ENCODE measurements at places on chromosomes 11 and 22.

DNA sequence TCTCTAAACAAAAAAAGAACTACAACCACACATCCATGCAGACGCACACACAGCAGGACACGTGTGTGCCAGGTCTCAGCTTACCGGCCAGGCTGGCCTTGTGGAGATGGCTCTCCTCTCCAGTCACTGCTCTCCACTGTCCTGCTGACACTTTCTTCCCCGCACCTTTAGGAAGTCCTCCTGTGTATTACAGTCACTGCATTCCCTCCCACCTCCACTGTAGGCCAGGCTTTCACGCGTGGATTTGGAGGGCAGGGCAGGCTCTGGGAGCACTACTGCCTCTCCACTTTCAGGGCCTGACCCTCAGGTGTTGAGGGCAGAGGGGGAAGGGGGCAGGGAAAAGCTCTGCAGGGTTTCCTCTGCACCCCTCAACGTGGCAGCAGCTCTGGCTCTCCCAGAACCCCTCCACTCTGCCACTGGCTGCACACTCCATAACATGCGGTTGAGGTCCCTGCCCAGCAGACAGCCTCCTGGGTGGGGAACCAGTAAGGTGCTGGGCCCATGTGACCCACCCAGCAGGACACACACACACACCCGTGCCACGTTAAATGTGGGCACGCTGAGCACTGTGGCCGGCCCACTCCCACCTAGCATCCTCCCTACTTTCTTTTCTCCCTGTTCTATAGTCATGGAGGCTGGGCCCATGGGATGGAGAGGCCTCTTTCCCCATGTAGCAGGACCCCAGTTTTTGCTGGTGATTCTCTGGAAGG, 107.0 kb upstream of the PITPNB start:
- DNase-seq, result no peak

DNA sequence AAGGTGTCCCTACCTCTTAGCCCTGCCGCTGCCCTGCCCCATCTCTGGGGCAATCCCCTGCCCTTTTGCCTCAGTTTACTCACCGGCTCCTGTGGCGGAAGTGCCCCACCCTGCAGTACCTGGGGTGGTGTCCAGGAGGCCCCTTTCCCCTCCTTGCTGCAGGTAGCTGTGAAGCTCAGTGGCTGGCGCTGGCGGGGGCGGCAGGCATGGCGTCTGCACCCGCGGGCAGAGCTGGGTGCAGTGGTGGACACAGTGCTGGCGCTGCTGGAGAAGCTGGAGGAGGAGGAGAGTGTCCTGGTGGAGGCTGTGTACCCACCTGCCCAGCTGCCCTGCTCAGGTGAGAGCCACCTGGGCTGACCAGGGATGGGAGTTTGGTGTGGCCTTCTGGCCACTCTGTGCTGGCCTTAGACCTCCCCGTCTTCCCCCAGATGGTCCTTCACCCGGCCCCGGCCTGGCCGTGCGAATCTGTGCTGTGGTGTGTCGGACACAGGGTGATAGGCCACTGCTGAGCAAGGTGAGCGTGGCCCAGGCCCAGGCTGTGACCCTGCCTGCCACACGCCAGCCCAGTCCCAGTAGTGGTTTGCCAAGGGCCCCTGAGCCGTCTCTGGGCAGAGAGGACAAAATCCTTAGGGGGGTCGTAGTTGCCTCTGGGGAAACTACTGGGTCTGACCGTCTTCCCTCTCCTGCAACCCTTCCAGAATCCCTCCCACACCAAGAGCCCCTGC, 4.0 kb downstream of the CARNS1 start:
- no peak for DNase-seq

DNA sequence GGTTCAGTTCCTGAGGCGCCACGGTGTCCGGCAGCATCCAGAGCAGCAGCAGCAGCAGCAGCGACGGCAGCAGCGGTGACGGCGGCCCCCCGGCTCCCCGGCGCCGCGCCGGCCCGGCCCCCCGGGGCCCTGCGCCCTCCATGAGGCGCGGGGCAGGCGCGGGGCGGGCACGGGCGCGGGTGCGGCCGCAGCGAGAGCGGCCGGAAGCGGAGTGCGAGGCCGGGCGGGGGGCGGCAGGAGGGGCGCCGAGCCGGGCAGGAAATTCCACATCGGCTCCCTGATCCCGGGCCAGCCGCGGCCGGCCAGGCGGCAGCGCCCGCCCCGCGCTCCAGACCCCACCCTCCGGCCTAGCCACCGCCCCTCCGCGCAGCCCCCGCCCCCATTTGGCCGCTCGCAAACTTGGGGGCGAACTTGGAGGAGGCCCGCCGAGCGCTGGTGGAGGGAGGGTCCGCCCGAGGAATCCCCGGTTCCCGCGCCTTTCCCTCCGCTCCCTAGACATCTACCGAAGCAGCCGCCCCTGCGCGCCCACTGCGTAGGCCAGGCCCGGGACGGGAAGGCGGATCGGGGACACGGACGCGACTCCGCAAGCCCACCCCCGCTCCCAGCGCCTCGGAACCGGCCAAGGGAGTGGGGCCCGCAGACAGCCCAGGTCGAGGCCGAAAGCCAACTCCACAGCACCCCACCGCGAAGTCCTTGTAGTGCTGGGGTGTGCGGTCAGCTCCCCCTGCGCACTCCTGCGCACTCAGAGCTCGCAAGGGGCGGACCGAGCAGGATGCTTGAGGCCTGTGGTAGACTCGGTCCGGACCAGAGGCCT, at the start of gene SCARF2:
SCARF2 (minus strand) TSS at position 213 of the 814 bp plus-strand sequence; CDS start at position 142, 71 bp downstream.
- DNase-seq, result no peak

- no peak for DNase-seq
Observed at GRCh38 chr11:111624608-111625007, 22.4 kb downstream of the SIK2 start.

- DNase-seq, result no peak
Observed at GRCh38 chr11:92302770-92303169, 78.2 kb downstream of the FAT3 start.

DNA sequence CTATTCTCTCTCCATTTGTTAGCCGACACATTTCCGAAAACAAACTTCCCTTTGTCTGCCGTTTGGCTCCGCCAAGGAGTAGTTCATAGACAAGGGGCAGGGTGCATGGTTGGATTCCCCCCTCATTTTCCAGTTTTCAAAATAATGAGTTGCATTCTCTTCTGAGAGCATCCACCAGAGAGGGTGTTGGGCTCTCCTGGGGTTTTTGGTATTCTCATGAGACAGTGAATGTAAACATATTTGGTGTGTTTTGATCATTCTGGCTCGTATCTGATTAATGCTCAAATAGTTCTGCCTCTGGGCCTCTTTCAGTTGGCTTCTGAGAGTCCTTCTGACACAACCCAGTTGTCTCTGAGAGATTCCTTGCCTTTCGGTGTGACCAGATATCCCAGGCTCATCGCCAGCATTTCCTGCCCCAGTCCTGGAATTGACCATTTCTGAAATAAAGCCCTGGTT, 21.7 kb downstream of the GRAMD4 start:
- no peak for DNase-seq

DNA sequence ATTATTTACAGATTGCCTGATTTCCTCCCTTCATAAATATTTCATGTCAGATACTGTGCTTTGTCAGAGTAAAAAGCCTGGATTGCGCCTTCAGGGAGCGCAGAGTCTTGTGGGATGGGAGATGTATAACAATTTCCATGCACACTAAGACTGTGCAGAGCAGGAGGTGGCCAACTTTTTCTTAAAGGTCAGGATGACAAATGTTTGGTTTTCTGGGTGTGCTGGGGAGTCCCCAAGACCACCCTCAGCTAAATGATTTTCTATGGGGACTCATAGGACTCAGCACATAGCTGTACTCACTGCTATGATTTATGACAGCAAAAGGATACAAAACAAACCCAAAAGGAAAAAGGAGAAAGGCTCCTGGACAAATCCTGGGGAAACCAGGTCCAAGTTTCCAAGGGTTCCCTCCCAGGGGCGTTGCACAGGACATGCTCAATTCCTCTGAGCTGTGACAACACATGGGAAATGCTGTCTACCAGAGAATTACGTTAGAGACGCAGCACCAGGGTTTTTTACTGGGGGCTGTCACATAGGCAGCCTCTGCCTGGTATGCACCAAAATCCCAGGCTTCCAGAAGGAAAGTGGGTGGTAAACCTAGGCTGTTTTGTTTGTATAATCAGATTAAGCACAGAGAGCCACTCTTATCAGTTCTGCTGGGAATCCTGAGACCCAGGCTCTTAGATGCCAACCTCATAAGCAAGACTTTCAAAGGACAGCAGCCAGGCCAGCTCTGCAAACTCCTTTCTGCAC, 59.1 kb downstream of the CSNK2A3 start:
- DNase-seq, result no peak

DNA sequence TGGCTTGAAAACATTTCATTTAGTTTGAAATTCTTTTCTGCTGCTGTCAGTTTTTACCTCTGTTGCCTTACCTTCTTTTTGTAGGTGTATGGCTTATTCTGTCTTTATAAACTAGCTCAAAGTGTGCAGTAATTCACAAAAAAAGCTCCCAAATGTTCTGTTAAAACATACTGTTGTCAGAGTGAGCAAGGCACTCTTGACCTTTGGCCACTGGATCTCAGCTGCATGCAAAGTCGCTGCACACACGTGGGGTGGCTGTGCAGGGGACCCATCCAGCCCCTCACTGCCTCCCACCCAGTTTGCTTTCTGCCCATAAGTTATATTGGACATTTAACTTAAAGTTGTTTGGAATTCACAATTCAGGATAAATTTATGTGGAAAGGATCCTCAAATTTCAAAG, 92.2 kb downstream of the AMOTL1 start:
- no peak for DNase-seq

- DNase-seq, result no peak
Observed at GRCh38 chr22:49792107-49792506, 35.6 kb downstream of the BRD1 start.

- DNase-seq, result no peak
Observed at GRCh38 chr11:1455763-1456060, 30.9 kb downstream of the MOB2 start.

DNA sequence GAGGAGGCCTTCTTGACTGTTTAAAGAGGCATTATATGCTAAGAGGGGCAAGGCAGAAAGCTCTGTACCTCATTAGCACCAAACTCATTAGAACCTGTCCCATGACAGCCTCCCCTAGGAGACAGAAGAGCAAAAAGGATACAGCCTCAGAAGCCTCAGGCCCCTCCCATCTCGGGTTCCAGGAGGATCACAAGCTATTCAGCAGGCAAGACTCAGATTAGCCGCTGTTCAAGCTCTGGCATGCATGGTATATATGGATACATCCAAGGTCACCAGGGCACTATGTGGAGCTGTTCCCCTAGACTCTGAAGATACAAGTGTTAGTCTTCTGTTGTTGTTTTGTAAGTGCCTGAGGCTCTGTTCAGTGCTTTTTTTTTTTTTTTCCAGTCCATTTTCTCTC, 32.1 kb downstream of the ATXN10 start:
- DNase-seq, result no peak

- no peak for DNase-seq
Observed at GRCh38 chr11:65489035-65489705, 9.7 kb upstream of the MALAT1 start.

All from activated naive CD4-positive, alpha-beta T cell treated with Interleukin-2 at 50 U/mL for 16 hours (primary cell).